ENCODE measurements at places on chromosomes 4 and X.

DNA sequence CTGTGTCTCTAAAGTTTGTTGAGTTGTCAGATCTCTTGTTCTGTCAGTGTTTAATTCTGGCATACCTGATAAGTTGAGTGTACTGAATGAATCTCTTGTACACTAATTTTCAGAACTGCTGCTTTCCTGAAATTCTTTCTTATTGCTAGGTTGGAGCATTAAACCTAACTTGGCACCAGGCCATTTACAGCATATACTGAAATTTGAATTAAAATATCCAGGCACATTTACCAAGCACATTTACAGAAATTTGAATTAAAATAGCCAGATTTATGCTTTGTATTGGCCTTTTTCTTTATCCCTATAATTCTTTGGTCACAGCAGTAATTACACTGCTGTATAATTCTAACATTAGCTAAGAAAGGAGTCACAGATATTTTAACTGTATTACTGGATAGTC is 8.9 kb downstream of the TMEM33 start:
- DNase-seq = no peak

DNA sequence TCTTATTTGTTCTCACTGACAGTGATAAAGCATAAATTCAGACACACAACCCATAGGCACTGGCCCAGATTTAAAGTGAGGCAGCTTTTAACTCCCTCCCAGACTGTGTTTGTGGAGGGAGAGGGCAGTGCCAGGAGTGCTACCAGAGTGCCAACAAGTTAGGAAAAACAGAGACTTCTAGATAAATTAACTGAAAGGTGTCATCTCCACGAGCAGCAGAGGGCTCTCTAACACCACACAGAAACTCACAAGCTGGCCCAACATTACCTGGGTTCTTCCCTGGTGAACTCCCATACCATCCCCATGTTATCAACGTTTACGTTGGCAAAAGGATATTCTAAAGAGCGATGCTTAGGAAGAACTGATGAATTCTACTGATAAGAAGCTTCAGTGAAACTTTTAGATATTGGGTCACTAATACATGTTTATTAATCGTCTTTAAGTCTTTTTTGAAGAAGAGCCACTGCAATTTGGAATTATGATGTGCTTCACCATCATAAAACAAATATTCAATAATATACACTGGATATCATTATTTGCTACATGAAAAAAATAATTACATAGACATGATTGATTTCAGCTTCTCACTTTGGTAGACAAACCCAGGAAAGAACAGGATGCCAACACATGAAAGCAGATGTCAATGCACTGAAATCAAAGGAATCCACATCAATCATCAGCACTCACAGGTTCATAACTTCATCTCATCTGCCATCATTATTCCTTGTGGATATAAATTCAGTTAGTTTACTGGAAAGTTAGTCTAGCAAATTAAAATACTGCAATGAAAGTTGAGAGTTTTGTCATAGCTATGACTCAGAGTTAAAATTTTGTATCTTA is 121.2 kb upstream of the NAP1L5 start:
- peak; percentile 28 for DNase-seq

DNA sequence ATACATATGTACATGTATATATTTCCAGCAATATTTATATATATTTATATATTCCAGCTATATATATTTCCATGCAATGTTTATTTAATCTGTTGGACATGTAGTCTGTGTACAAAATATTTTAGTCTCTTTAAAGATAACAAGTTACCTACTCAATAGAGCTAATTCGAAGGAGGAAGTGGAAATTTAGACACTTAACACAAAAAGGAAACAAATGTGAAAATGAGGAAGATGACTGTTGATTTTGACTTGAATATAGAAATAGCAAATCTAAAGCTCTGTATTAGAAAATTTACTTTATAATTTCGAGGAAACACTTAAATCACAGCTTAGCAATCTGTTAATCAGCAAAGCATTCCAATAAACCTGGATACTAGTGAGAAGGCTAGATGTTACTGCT is 1064.4 kb downstream of the PCDH7 start:
- no peak for DNase-seq

DNA sequence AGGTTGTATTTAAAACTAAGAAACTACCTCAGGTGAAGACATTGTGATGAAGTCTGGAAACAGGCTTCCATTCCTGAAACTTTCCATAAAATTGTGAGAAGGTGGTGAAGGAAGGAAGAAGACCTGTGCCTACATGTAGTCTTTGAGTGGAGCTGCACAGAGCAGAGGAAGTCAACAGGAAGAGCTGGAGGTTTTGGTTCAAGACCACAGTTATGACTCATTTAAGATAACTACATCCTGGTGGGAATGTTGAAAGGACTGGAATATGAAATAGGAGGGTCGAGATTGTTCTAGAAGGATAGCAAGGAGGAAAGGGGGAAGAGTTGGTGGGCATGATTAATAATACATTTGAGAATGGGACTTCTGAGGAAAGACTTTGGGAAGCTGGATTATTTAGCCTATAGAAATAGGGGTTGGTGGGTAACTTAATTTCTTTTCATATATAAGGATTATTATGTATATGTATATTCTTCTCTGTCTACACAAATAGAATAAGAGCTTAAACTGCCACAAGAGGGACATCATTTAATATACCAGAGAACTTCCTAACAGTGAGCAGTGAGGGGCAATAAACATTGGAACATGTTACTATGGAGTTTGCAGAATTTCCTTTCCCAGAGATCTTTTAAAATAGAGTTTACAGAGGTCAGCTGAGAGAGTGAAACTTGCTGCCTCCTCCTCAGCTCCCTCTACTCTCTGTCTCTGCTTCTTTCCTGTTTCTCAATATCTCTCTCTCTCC is 23.5 kb downstream of the AWAT2 start:
- no peak for DNase-seq

DNA sequence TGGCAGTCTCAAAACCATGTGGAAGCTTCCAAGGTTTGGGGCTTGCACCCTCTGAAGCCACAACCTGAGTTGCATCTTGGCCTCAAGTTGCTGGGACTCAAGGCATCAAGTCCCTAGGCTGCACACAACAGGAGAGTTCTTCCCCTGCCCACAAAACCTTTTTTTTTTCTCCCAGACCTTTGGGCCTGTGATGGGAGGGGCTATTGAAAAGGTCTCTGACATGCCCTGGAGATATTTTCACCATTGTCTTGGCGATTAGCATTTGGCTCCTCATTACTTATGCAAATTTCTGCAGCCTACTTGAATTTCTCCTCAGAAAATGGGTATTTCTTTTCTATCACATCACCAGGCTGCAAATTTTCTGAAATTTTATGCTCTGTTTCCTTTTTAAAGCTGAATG is 349.5 kb upstream of the EDA2R start:
- DNase-seq = no peak

DNA sequence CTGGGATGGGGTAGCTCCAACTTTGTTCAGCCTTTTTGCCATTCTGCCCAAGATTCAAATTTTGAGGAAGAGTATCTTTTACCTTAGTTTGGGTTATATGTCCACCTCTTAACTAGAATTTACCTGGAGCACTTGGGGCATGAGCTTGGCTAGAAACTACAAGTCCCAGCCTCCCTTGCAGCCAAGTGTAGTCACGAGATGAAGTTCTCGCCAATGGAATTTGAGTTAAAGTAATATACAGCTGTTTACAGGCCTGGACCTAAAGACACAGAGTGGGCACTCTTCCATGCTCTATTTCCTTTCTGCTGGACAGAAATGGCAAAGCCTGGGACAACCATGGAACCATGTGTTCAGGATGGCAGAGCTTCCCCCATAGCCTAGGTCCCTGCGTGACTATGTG is 233.6 kb upstream of the GATB start:
- no peak for DNase-seq

- no peak for DNase-seq
Measured at GRCh38 chr4:168708108-168708507, 211.3 kb downstream of the PALLD start.

GRCh38 chr4:104093247-104093646 is 373.5 kb upstream of the TACR3 start:
- DNase-seq = no peak

- no peak for DNase-seq
Measured at GRCh38 chr4:65651031-65651430, 19.3 kb downstream of the EPHA5 start.

GRCh38 chr4:169485791-169486742 is 126.3 kb downstream of the NEK1 start:
- peak; percentile 49 for DNase-seq

DNA sequence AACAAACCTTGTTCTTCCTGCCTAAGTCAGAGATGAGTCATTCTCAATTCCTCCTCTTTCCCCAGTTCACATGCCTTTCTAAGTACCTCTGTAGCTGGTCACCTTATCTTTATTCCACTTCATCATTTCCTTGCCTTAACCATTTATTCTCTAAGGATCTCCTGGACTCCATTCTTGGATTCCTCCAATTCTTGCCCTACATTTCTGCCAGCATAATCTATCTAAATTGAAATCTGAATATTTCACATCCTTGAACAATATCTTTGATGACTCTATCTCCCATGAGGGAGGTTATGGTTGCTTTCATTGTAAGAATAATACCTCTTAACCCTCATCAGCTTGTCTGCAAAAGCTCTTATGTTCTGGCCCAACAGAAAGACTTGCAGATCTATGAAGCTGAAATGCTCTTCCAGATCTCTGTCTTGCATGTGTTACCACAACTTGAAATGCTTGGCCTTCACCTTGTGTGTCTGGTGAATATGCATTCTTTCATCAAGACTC is 28.6 kb upstream of the PDE5A start:
- DNase-seq = peak; percentile 24

- DNase-seq = no peak
Measured at GRCh38 chr4:184275766-184276165, 58.1 kb upstream of the ENPP6 start.

GRCh38 chr4:15182600-15183220 is 180.4 kb downstream of the CPEB2 start:
- DNase-seq = no peak

GRCh38 chr4:48772556-48772955 is 7.5 kb downstream of the FRYL start:
- no peak for DNase-seq

DNA sequence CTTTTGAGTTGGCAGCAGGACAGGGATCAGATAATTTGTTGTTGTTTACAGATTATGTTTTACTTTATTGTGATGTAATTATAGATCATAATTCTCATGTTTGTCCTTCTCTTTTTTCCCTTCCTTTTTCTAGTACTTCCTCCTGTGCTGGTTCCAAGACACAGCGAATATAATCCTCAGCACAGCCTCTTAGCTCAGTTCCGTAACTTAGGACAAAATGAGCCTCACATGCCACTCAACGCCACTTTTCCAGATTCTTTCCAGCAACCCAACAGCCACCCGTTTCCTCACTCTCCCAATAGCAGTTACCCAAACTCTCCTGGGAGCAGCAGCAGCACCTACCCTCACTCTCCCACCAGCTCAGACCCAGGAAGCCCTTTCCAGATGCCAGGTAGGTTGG is 58.0 kb downstream of the SMAD1 start:
- DNase-seq = no peak

DNA sequence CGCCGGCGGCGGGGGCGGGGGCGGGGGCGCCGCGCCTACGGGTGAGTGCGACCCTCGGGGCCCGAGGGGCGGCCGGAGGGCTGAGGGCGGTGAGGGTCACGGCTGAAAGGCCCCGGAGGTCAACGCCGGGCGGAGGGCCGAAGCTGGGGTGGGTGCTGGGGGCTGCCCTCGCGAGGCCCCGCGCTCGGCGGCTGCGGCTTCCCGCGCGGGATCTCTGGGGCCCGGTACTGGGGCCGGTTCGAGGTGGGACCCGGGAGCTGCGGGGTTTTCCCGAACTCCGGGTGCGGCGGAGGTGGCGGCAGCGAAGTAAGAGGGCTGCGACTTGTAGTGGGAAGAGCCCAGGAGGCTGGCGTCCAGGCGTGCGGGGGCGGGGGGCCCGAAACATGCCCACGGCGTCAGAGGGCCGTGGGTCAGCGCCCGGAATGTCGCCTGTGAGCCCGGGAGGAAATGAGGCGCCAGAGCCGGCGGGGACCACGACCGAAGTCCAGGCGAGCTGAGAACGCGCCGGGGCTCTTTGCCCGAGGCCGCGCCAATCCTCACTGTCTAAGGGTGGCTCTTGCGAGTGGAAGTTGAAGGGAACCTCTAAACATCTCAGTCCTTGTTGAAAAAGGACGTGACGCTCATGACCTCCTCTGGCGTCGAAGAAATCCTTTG is 407 bp downstream of the IL13RA1 start:
- peak; percentile 0 for DNase-seq

DNA sequence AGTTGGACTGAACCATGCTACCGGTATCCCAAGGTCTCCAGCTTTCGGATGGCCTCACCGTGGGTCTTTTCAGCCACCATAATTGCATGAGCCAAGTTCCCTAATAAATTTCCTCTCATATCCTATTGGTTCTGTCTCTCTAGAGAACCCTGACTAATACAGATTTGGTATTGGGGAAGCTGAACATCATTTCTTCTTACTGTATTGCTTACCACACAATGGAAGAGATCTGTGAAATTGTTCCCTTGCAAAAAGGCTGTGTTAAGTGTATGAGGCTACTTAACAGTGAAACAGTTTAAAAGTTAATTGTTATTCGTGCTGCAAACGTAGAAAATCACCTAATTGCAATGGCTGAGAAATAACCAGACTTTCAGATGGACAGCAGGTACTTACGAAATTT is 34.0 kb downstream of the PLAC8 start:
- DNase-seq = no peak

- no peak for DNase-seq
Measured at GRCh38 chr4:14807856-14808255, 194.4 kb upstream of the CPEB2 start.

- DNase-seq = no peak
Measured at GRCh38 chrX:154354013-154354412, 20.4 kb downstream of the FLNA start.

DNA sequence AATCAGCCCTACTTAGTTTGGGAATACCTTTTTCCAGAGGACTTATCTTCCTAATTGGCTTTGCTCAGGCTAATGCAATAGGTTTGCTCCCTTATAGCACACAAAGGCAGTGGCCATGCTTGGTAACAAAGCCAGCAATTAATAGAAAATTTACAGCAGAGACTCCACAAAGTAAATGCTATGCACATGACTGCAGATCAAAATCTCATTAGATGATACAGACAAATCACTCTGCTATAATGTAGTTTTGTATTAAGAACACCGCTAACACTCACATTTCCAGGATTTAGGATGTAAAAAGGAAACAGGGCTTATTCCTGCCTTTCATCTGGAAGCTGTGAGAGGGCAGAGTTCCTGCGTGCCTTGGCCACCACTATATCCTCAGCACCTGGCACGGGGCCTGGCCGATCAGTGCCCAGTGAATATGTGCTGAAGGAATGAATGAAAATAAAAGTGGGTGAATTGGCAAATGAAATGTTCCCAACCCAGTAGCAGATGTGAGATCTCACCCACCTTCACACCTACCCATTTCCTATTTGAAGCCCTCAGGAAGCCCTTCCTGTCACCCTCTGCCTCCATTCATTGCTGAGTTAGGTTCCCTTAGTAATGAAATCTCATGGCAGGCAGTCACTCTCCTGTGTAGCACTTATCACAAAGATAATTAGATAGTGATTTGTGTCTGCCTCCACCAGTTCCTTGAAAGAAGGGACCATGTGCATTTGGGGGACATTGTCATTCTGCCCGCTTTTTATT is 5.1 kb downstream of the SEPTIN6 start:
- no peak for DNase-seq

DNA sequence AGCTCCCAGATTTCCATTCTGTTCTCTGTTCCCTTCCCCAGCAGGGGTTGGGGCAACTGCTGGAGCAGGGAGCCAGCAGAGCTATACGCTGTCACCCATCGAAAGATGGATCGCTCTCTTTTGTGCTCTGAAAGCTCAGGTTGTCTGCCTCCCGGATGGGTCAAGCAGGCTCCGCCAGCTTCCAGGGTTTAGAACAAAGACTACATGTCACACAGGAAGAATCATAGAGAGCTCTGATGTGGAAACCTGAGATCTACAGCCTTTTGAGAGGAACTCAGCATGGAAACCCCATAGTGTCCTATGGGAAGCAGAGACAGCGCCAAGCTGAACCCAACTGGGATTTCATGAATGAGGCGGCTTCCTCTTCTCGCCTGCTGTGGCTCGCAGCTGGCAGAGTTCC is 205.4 kb downstream of the HS3ST1 start:
- no peak for DNase-seq

All from HFFc6 (cell line).